ENCODE measurements at places on chromosomes 12 and 14.

- no peak for DNase-seq
Observed at GRCh38 chr14:63564318-63564717, 21.1 kb upstream of the PPP2R5E start.

- DNase-seq, result no peak
Observed at GRCh38 chr12:57902478-57902969, 38.8 kb upstream of the ATP23 start.

GRCh38 chr12:50953047-50953446 lies 703 bp downstream of the HIGD1C start:
- DNase-seq, result no peak

DNA sequence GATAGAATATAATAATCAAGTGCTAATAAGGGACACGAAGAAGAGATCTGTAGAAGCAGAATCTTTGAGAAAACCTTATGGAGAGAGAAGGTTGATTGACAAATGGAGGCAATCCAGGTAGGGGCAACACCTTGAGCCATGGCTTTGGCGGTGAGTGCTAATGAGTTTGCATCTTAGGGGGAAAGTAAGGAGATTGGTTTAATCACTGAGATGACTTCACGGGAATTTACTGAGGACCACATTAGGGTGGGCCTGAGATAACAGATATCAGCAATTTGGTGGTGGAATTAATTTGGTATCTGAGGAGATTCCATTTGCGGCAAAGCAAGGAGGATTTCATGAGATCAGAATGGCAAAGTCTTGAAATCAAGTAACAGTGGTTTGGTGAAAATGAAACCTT lies 1.8 kb upstream of the LARP4 start:
- no peak for DNase-seq

GRCh38 chr12:2231956-2232355 lies 179.2 kb downstream of the CACNA1C start:
- DNase-seq, result no peak

- peak; percentile 93 for DNase-seq
Observed at GRCh38 chr14:102776761-102777710, at the start of gene TRAF3. Gene TRAF3 (plus strand): TSS chr14:102777449. CDS start chr14:102870202, 92,753 bp downstream.

DNA sequence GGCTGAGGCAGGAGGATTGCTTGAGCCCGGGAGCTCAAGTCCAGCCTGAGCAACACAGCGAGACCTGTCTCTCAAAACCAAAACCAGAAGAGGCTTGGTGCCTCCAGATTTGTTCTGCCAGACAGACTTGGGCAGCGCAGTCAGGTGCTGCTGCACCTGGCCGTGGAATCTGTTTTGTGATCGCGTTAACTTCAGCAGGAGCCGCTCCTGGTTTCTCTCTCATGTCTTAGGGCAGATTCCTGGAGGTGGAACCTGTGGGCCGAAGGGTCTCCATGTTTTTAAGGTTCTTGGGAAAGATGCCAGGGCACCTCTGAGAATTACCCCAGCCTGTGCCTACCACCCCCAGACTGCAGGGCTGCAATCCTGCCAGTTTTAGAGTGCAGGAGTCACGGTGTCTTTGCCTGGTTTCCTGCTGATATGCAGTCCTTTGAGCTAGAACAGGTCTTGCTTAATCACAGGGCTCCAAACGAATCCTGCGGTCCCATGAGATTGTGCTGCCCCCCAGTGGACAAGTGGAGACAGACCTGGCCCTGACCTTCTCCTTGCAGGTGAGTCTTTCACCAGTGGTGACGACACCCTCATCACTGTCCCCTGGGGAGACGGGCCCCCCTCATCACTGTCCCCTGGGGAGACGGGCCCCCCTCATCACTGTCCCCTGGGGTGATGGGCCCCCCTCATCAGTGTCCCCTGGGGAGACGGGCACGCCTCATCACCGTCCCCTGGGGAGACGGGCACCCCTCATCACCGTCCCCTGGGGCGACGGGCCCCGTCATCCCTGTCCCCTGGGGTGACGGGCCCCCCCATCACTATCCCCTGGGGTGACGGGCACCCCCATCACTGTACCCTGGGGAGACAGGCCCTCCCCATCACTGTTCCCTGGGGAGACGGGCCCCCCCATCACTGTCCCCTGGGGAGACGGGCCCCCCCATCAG lies 37.6 kb downstream of the PACS2 start:
- peak; percentile 92 for DNase-seq

DNA sequence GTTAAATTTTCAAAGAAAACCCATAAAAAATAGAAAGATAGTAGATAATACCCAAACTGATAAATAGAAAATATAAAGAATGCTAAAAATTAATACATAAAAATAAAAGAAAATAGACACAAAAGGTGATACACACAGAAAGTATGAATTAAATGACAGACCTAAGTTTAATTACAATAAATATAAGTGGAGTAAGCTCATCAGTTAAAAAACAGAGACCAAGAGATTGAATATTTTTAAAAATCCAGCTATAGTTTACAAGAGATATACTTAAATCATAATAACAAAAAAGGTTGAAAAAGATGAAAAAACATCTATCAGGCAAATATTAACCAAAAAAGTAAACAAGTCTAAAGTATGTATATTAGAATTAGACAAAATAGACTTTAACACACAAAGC lies 268.2 kb downstream of the SOX5 start:
- DNase-seq, result no peak

GRCh38 chr14:86501611-86502010 lies 971.7 kb downstream of the FLRT2 start:
- no peak for DNase-seq

- DNase-seq, result no peak
Observed at GRCh38 chr12:123748661-123749060, 13.4 kb upstream of the DNAH10 start.

DNA sequence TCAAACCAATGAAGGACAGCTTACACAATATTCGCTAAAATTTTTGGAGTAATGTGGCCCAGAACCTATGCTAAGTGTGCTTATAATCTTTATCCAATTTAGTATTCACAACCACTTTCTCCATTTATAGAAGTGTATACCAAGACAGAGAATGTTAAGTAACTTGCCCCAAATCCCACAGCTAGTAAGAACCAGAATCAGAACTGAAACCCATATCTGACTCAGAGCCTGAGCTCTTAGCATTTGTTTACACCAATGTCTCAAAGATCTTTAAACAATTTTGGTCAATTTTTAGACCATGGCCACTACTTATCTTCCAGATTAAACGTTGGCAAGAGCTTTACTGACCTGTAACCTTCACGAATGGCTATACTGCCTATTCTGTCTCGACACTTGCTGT lies 53.0 kb downstream of the PAPLN start:
- no peak for DNase-seq

- no peak for DNase-seq
Observed at GRCh38 chr12:28156804-28157203, 33.5 kb upstream of the CCDC91 start.

DNA sequence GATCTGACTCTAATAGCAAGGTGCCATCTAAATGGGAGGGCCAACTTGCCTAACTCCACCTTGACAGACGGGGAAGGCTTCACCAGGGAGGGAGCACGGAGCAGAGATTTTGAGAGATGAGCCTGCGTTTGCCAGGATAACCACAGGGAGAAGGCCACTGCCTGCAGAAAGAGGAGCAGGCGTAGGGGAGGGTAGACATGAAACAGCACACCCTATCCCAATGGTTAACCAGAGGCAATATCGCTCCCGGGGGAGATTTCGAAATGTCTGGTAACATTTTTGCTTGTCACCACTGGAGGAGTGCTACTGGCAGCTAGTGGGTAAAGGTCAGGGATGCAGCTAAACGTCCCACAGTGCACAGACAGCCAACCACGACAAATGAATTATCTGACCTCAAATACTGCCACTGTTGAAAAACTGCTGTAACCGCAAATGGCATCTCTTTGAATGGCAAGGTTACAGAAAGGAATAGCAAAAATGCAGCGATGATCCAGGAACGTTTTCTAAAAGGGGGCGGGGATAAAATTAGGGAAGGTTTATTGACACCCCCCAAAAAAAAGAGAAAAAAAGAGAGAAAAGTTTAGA lies 126.0 kb upstream of the ATF7IP start:
- DNase-seq, result peak; percentile 30

GRCh38 chr12:52211716-52212585 lies 20.1 kb upstream of the KRT80 start:
- DNase-seq, result no peak

DNA sequence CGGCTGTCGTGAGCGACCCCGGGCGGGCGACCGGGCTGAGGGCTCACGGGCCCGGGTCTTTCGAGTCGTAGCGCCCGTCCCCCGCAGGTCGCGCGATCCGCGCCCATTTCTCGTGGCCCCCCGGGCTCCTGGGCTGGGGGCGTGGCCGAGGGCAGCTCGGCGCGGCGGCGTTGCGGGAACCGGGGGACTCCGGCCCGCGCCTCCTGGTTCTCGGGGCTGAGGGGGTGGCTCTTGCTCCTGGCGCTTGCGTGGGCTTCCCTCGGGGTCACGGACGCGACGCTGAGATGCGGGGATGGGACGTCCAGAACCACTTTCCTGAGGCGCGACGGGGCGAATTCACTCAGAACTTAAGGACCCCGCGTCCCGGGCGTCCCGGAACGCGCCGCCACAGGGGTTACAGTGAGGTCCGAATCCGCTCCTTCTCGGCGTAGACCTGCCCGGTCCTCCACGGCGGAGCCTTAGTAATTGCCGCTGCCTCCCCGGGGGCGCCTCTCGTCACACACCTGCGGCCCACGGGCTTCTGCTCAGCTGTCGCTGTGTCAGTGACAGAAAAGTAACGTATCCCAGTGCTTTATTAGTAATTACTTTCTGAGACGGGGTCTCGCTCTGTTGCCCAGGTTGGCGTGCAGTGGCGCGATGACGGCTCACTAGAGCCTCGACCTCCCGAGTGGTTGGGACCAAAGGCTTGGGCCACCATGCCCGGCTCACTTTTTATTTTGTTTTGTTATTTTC lies 606 bp downstream of the EP400 start:
- peak; percentile 60 for DNase-seq

- no peak for DNase-seq
Observed at GRCh38 chr14:64080452-64080851, 213.7 kb downstream of the ESR2 start.

DNA sequence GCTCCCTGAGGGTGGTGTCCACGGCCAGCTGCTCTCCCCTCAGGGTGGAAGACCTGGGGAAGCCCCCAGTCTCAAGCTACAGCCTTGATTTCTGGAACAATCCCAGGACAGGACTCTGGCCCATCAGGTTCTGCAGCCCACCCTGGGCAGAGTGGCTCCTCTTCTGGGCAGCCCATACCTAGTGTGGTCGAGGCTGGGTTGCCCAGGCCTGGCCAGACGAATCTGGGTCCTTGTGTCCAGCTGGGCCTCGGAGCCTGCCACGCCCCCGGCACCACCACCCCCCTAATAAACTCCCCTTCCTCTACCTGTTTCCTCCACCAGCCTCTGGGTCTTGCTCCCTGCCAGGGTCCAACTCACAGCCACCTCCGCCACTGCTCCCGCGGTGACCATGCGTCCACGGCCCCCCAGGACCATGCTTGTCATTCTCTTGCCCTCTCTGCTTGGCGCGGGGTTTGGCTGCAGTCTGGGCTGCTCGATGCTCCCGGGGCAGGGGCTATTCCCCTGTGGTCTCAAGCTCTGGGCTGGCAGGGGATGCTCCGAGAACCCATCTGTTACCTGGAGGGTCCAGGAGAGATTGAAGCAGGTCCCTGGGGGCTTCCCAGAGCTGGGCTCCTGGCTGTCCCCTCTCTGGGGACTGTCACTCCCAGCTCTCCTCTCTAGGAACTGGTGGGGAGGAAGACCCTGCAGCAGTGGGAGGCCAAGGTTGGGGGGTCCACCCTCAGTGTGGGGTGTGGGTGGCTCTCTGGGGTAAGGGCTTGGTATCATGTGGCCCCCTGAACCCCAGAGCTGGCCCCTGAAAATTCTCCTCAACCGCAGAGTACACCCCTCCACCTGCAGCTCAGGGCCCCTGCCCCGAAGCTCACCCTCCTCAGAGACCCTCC lies 8.7 kb upstream of the GPR132 start:
- no peak for DNase-seq

DNA sequence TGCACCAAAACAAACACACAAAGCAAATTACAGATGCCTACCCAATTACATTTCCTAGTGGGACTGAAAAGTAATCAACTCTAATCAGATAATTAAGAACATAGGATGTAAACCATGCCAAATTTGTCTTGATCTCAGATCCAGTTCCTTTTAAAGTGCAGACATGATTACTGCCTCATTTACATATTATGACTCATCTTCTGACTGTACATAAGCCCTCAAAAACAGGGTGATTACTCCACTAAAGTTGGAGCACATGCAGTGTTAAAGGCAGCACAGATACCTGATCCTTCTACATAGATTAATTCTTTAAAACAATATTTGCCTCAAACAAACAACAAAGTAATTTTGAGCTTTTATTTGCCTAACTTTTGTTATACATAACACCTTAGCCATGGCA lies 337.2 kb downstream of the RPS29 start:
- DNase-seq, result no peak

GRCh38 chr12:115118177-115118724 lies 434.3 kb upstream of the TBX3 start:
- DNase-seq, result no peak

- no peak for DNase-seq
Observed at GRCh38 chr12:28378736-28379135, 188.5 kb downstream of the CCDC91 start.

DNA sequence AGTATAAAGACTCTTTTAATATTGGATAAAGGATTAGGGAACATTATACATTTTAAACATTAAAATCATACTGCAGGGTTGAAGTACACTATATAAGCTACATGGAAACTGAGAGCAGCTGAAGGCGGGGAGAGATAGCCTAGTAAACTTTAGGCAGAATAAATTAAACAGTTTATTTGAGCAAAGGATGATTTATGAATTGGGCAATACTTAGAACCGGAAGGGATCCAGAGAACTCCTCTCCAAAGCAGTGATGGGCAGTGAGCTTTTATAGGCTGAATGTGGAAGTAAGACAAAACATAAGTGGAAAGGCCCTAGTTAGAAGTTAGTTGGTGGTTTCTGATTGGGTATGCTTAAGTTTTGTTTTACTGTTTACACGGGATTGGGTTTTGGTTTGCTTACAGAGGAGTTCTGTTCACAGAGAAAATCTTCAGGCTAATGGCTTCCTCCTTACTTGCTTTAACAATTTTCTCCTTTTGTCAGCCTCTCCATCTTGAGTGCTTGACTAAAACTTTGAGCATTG lies 18.9 kb downstream of the LEMD3 start:
- no peak for DNase-seq

DNA sequence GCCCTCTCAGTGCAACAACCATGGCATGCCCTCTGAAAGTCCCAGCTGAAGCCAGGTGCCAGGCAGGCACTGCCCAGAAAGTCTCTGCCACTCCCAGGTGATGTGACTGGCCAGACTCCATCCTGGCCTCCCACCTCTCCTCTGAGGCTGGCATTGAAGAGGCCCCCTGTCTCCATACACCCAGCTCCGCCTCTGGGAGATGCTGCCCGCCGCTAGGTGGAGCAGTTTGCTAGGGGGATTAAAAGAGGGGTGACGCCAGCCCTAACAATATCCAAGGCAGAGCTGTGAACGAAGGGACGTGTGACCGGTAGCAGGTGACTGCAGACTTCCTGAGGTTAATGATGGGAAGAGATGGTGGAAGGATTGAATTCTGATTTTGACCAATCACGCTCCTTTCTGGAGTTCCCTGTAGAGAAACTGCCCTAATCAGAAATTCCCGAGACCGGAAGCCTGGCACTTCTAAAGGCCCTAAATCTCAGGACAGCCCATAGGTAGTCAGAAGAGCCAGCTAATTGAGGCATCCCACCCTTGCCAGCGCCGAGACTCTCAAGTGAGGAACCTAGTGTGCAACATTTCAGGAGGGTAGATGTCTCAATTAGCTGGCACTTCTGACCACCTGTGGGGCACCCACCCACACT lies 8.3 kb upstream of the PLEK2 start:
- peak; percentile 64 for DNase-seq

Data from iPS-NIHi11 (cell line).